Posterior vena cava (tissue), 2 donors: ENCODE measurements at places on chromosomes 2 and 18. TPM values are rescaled to one million over a fixed set of nuclear protein-coding genes. Genes with fewer than 3 reads are reported as not detected.

UGT1A10 gene
- total RNA-seq: not detected

ALKAL2 gene
- 64.2 TPM for total RNA-seq

REEP1 gene
- 48.4 TPM for total RNA-seq

NTSR2 gene
- not detected for total RNA-seq

C2orf81 gene
- total RNA-seq: 2.3 TPM

DYSF gene
- total RNA-seq: 46.8 TPM

FSHR gene
- not detected for total RNA-seq

GALNT13 gene
- total RNA-seq: 6.2 TPM

KCNF1 gene
- total RNA-seq: 0.29 TPM

DNA sequence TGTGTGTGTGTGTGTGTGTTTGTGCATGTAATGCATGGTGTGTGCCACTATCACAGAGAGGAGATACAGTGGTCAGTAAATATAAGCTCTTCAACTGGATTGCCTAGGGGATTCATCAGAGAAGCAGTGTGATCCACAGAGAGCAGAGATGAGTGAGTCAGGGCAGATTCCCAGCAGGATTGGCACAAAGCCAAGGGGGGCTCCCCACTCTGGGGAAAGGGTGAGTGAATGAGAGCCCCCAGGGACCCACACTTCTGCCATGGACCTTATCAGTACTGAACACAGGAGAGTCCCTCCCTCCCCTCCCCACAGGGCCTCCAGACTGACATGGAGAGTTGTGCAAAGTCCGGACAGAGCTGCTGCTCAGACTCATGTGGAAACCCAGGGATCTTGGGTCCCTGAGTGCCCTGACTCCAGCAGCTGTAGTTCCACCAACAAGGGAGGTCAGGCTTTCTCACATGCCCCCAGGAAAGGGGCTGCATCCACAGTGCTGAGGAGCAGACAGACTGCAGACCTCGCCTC lies 748.8 kb downstream of the NR4A2 start:
- DNase-seq: peak; percentile 38

GRCh38 chr2:231387904-231388724 lies 7.4 kb upstream of the B3GNT7 start:
- no peak for DNase-seq

- no peak for DNase-seq
These were observed 107.6 kb downstream of the AP1S3 start for GRCh38 chr2:223729781-223730180.

- peak; percentile 19 for DNase-seq
These were observed 49.0 kb downstream of the CAPN13 start for GRCh38 chr2:30758191-30758651.

DNA sequence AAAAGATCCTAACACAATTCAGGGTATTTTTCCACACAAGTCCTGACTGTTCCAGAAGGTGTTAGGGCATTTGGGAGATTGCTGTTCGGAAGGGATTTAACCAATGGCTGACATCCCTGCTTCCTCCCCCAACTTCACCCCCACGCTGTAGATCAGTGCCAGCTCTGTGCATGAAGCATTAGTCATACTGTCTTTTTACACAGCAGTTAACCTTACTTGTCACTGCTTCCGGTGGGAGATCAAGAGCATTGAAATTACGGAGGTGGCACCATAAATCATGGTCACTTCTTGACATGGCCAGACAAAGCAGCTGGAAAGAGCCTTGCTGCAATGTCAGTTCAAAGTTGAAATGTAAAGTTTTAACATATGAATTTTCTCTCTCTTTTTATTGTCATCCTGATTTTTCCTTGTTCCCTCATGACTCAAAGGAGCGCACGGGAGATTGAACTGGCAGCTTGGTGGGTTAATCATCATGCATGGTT lies 70.2 kb downstream of the HRH4 start:
- no peak for DNase-seq

- no peak for DNase-seq
These were observed 125.8 kb downstream of the NETO1 start for GRCh38 chr18:72742002-72742401.

- peak; percentile 22 for DNase-seq
These were observed 5.1 kb downstream of the PSD4 start for GRCh38 chr2:113178891-113179290.

DNA sequence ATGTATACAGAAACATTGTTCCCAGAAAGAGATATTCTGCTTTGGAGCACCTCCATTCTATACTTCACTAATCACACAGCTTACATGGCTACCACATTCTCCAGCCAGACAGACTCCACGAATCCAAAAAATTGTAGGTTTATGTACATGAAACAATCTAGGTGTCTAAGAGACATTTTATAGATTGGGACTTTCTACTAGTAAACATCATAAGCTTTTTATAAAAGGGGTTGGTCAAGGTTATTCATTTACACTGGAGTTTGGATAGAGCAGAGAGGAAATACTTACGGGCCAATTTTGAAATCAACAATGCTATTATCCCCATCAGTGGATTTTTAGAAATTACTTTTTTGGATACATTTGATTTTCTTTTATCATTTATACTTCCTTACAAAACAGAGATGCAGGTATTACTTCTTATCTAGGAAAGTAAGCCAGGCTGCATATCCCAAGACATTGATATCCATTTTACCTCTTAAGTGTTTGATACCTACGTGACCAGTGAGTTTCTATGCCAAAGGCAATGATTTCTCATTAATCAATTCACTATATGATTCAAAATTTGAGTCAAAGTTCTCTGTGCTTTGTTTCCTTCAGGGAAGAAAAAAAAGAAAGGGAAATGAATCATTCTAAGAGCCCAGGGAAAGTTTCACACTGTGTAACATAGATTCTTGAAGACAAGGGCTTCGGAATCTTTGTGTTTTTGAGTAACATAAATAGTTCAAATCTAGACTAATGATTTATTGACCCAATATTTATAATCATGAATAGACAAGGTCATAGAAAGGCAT lies 140.5 kb downstream of the PTH2R start:
- DNase-seq: no peak

DNA sequence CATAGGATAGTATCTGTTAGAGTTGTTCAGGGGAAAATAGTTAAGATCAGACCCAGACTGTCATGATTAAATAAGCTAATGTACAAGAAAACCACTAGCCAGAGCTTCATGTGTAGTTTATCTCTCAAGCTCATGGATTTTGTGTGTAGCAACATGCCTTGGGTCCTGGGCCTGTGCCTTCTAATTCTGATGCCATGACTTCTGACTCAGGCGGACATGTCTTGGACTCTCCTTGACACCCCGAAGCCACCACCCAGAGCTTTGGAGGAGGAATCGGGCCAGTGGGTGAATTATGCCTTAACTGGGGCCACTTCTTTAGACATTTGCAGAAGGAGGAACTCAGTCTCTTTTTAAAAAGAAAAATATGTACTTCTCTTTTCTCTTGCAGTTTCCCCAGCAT lies 68.7 kb downstream of the NPAS2 start:
- DNase-seq: no peak

DNA sequence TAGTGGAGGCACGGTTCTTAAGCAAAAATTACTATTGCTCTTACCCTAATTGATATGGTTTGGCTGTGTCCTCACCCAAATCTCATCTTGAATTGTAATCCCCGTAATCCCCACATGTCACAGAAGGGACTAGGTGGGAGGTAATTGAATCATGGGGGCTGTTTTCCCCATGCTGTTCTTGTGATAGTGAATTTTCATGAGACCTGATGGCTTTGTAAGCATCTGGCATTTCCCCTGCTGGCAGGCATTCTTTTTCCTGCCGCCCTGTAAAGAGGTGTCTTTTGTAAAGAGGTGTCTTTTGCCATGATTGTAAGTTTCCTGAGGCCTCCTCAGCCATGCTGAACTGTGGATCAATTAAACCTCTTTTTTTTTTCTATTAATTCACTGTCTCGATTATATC lies 1691.8 kb upstream of the SLC39A10 start:
- DNase-seq: no peak

DNA sequence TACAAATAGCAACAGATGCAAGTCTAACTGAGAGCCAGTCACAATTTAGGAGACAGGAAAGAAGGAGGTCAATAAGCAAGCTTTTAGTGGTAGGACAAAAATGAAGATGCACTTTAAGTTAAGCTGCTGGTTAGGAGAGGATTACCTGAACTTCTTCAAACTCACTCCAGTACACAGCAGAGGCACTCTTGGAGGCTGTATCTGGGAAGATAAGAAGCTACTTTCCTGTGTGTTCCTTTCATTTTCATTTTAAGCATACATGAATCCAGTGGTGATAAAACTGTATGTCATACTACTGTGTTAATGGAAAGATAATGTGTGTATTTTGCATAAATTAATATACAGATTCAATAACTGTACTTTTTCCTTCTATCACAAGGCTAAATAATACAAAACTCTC lies 49.6 kb downstream of the HYCC2 start:
- no peak for DNase-seq

DNA sequence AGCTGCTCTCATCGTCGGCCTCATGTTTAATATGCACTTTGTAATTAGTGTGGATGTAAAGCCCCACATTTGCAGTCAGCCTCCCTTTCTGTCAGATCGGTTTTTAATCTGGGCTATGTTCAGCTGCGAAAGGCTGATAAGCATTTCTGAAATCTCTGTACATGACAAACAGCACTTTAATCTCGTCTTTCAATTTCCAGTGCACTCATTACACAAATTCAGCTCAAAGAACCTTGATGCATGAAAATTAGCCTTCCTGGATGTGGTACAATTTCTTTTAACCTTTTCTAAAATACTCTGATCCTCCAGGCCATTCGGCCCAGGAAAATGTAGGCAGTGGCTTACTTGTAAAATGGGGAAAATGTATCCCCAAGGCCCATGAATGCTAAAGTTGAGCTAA lies 265.1 kb downstream of the RND3 start:
- DNase-seq: no peak

DNA sequence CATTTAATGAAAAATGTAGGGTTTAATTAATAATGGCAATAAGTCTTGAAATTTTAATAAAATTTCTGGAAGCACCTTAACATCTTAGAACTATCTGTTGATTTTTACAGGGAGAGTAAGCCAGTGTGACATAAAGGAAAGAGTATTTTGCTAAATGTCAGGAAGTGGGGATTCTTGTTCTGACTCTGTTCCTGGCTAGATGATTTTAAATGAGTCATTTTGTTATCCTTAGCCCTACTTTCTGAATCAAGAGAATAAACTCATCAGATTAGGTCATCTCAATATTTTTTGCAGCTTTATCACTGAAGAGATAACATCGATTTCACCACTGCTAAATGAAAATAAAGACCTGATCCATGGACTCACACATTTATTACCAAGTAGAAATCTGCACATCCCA lies 377.5 kb upstream of the CYRIA start:
- no peak for DNase-seq

DNA sequence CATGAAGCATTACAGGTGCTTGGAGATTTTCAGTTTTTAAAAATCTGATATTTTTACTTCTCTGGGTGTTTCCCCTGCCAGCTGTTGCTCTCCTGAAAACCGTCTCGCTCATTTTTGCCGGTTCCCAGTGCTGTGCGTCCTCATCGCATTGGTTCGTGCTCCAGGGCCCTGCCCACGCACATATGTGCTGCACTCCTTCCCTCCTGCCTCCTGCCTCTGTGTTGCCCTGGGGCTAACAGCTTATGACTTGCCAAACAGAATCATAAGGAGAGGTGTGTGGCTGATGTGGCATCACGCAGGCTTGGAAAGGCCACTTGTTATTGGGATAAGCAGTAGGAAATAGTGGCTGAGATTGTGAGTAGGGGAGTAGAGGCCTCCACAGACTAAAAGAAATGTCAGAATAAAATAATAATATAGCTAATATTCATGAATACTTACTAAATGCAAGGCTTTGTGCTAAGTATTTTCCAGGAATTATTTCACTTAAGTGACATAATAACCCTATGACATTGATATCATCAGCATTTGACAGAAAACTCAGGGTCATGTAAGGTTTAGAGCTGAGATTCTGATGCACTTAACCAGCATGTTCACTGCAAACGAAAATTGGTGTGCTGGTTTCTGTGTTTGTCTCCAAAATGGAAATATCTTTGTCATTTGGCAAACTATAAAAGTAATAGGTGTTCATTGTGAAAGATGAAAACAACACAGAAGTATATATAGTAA lies 53.5 kb downstream of the SLC4A1AP start:
- no peak for DNase-seq

- no peak for DNase-seq
These were observed 314.4 kb upstream of the NT5C1B start for GRCh38 chr2:18903750-18904149.

GRCh38 chr2:38462121-38462661 lies 85.1 kb upstream of the ATL2 start:
- DNase-seq: no peak

GRCh38 chr2:241110607-241111439 lies 8.7 kb upstream of the MTERF4 start:
- no peak for DNase-seq

GRCh38 chr18:37564711-37565100 lies 892 bp downstream of the CELF4 start:
- peak; percentile 88 for DNase-seq

DNA sequence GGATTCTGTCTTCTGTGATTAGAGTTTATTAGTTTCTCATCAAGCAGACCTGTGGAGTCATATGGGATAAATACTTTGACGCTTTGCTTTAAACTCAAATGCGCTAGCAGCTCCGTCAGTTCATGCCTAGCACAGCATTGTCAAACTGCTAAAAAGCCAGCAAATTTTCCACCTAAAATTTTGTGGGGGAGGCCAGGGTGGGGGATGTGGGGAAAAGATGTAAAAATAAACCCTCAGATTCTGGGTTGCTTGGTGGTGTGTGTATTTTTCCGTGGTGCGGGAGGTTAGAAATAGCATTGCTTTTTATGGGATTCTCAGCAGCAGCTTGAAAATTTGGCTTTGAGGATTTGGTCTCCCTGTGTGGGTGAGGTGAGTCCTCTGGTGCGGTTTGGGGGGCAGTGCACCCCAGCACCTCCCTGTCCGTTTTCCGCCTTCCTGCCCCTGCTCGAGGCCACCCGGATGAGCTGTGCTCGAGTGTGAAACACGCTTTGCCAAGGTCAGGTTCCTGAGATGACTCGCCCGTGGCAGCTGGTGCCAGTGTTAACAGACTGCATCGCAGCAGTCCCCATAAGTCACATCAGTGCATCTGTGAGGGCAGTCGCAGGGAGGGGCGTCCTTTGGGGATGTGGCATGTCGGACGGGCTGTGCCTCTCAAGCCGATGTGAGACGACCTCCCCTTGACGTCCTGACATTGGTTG lies 65.9 kb downstream of the LDLRAD4 start:
- DNase-seq: peak; percentile 76

DNA sequence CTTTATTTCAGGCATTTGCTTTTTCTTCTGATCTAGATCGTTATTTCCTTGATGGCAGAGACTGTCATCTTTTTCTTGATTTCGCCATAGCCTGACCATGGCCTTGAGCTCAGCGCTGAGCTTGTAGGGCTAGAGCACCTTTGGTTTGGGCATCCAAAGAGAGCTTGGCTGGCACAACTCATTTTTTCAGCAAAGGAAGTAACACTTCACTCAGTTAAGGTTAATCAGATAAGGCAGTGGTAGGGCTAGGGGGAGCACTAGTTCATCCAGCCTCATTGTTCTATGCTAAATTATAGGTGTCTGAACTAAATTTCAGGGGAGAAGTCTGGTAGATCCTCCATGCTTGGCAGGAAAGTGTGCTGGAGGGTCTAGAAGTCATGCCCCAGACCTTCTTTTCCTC lies 125.0 kb downstream of the SETBP1 start:
- DNase-seq: no peak

DNA sequence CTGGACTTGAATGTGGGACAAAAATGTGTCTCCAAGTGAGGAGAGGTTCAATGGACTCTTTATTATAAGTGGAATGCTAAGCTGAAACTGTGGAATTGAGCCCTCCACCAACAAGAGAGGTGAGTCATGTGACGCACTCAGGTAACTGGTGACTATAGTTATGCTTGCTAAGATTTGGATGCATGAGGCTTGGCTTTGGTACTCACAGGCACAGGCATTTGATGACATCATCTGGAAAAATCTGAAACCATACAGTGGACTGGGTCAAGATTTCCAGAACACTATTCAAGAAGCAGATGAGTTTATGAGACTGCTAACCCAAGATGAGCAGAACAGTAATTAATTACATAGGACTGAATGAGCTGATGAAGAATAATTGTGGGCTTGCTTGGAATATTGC lies 15.7 kb upstream of the SULT1C3 start:
- no peak for DNase-seq
